ENCODE measurements at places on chromosomes 6 and 20.

DNA sequence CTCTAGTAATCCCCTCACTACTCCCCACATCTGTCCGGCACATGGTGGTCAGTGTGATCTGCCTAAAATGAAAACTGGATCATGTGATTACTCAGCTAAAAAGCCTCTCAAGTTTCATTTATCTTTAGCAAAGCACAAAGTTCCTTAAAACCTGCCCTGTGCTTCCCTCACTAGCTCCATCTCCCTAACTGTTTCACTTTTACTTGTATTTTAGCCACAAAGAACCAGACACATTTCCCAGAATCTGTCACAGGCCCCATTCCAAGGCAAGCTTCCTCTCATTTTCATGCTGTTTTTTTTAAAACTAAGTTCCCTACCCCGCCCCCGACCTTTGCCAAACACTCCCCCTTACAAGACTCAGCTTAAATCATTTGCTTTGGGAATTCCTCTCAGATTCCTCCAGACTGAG is 8.9 kb upstream of the IGF2R start:
- DNase-seq: no peak

DNA sequence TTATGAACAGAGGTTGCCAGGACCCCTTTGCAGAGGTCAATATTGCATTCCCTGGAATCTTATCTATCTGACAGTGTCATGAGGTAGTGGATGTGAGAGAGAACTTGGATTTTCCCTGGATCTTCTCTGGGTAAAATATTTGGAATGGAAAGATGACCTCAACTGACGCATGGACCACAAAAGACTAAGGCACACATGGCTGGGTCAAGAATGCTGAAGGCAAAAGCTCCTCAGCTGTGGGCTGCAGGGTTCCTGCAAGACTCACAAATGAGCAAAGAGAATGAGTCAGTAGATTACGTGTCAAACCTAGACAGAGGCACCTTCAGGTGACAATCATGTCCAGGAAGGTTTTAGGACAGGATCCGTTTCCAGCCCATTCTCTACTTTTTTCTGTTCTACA is 484.0 kb downstream of the C6orf118 start:
- no peak for DNase-seq

DNA sequence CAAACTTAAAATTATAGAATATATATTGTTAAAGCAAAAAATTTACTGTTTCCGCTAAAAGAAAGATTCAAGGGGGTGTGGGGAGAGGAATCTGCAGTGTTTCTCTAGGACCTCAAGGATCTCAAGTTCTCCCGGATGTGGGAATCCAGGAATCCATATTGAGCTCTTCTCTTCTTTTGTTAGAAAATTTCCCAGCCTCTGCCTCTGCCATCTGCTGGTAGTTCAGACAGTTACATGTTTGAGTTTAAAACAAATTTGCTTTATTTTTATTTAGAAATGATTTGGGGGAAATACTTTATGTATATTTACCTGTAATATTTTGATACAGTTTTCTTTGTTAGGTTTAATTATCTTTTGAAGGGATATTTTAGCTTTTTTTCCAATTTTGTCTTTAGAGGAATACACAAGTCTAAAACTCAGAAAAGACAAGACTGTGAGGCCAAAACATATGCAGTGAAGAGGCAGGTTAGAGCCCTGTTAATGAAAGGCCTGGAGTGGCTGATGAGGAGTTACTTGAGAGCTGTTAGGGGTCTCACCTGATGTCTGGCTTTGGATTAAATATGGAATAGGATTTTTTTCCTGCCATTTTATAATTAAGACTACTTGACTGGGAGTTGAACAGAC is 268.8 kb downstream of the ARID1B start:
- no peak for DNase-seq

- DNase-seq: no peak
These were observed 56.7 kb upstream of the IRAK1BP1 start for GRCh38 chr6:78810698-78811097.

DNA sequence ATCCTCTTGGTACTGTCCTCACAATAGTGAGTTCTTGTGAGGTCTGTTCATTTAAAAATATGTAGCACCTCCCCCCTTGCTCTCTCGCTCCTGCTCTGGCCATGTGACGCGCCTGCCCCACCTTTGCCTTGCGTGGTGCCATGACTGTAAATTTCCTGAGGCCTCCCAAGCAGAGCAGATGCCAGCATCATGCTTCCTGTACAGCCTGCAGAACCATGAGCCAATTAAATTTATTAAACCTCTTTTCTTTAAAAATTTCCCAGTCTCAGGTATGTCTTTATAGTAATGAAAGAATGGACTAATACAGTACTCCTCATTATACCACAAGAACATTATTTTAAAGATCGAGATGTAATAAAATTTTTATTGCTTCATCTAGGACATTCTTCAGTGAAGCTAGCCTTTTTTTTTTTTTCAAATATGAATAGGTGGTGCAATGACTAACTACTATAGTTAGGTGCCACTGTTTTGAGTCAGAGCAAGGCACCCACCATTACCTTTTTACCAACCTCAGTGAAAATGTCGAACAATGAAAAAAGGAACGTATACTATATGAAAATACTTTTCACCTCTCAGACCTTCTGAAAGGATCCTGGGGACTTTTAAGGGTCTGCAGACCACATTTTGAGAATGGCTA is 191.1 kb upstream of the SGK1 start:
- DNase-seq: no peak
